T-helper 17 cell (primary cell): ENCODE measurements at places on chromosomes 13 and 19.

DNA sequence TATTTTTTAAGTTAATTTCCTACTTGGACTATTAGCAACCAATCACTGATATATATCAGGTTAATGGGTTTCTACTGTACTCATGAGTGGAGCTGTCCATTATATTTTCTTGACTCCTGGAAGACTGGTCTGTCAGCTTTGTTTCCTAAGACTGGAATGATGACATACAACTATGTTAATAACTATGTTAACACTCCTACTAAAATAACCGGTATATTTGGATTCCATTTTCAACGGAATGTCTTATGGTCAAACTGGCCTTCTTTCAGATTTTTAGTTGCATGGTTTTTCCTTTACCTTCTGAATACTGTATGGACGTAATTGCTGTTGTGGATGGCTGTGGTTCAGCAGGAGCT, 45.8 kb upstream of the GPI start:
- H3K27ac ChIP-seq, result no peak overlapping the region
- H3K27me3 ChIP-seq, result no peaks in the 10 kb centered on the region
- peaks cover 42% of the 10 kb centered on the region for H3K4me1 ChIP-seq
- H3K4me3 ChIP-seq, result no peak overlapping the region
- no peak for DNase-seq
- H3K36me3 ChIP-seq, result peaks cover 7% of the 10 kb centered on the region

DNA sequence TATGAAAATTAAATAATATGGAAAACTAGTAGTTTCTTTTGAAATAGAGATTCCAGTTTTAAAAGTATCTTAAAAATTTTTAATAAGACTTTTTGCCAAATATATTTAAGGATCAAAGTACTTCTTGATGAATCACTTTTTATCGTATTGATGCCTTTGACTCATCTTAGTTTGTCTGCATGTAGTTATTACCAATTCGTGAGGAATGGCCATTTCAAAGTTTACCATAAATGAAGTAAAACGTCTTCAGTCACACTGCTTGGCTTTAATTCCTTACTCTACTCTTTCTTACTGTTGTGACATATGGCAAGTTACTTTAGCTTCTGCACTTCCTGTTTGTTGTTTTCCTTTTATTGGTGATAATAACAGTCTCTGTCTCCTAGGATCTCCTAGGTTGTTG, 38.3 kb downstream of the NDFIP2 start:
- H3K4me3 ChIP-seq, result no peak overlapping the region
- H3K27ac ChIP-seq, result no peak overlapping the region

DNA sequence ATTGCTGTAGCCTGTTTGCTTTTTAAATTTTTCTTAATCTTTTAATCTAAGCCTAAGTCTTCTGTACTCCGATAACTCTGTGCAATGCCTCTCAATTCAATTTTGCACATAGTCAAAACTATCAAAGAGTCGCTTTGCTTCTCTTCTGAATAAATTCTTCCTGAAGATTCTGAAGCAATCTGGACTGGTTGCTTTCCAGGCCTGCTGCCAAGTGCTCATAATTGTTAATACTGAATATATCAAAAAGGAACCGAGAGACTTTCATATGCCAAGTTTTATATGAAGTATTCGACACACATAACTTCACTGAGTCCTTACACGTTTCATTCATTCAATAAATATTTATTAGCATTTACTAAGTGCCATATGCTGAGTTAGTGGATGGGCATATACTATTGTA, 91.3 kb downstream of the EDNRB start:
- H3K4me1 ChIP-seq, result no peaks in the 10 kb centered on the region
- H3K36me3 ChIP-seq, result no peaks in the 10 kb centered on the region
- no peak overlapping the region for H3K4me3 ChIP-seq
- H3K27me3 ChIP-seq, result peaks cover 9% of the 10 kb centered on the region
- DNase-seq, result no peak
- H3K27ac ChIP-seq, result no peak overlapping the region

- H3K27me3 ChIP-seq, result no peaks in the 10 kb centered on the region
- H3K27ac ChIP-seq, result no peak overlapping the region
- no peaks in the 10 kb centered on the region for H3K36me3 ChIP-seq
- H3K4me1 ChIP-seq, result no peaks in the 10 kb centered on the region
- H3K4me3 ChIP-seq, result no peak overlapping the region
- no peak for DNase-seq
Observed at GRCh38 chr13:66775196-66775595, 454.9 kb downstream of the PCDH9 start.

- peaks cover 46% of the 10 kb centered on the region for H3K4me1 ChIP-seq
- peaks cover 3% of the 10 kb centered on the region for H3K36me3 ChIP-seq
- H3K4me3 ChIP-seq, result peak overlapping the region; percentile 94
- peak overlapping the region; percentile 99 for H3K27ac ChIP-seq
- DNase-seq, result peak; percentile 47
Observed at GRCh38 chr13:46184277-46184699, 2.3 kb upstream of the LCP1 start.

GRCh38 chr13:47853236-47853635, 147.8 kb downstream of the SUCLA2 start:
- H3K36me3 ChIP-seq, result no peaks in the 10 kb centered on the region
- H3K4me1 ChIP-seq, result no peaks in the 10 kb centered on the region
- no peak for DNase-seq
- peaks cover 11% of the 10 kb centered on the region for H3K27me3 ChIP-seq

DNA sequence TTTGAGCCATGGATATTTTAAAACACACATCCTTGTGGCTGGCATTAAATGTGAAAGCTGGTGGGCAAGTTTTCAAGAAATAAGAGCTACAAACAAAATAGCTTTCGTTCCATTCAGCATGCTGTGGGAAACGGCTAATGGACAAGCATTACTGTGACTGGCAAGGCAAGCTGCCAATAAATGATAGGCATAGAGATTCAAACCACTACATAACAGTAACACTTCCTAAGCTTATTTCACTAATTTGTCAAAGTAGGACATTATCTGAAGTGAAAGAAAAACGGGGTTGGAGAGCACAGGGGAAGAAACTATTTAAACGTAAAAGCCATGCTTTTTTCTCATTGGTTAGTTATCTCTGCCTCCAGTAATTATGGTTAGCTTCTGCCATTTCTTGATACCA, 26.0 kb downstream of the OBI1 start:
- H3K27ac ChIP-seq, result no peak overlapping the region
- H3K4me1 ChIP-seq, result peaks cover 9% of the 10 kb centered on the region
- H3K4me3 ChIP-seq, result no peak overlapping the region
- DNase-seq, result no peak
- H3K36me3 ChIP-seq, result peaks cover 20% of the 10 kb centered on the region
- H3K27me3 ChIP-seq, result no peaks in the 10 kb centered on the region

DNA sequence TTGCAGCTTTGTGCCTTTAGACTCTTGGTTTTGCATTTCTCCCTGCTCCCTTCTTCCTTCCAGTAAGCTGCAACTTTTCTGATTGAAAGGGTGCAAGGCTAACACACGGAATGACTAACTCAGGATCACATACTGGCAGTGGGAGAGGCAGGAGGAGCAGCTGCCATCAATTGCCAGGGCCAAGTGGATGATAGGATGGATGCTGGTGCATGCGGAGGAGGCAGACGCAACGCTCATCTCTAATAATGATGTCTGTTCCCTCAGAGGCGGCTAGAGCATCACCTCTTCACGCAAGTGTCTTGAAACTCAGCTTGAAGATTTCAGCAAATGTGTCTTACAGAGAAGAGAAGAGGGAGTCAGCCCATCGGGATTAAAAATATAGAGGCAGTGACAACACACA, 49.5 kb upstream of the TPM4 start:
- no peak overlapping the region for H3K4me3 ChIP-seq
- DNase-seq, result no peak
- no peak overlapping the region for H3K27ac ChIP-seq
- H3K36me3 ChIP-seq, result no peaks in the 10 kb centered on the region

- peaks cover 17% of the 10 kb centered on the region for H3K4me1 ChIP-seq
- no peaks in the 10 kb centered on the region for H3K27me3 ChIP-seq
- peaks cover 7% of the 10 kb centered on the region for H3K36me3 ChIP-seq
- H3K4me3 ChIP-seq, result no peak overlapping the region
- DNase-seq, result no peak
- H3K27ac ChIP-seq, result no peak overlapping the region
Observed at GRCh38 chr19:49109569-49110233, 4.5 kb upstream of the LIN7B start.

GRCh38 chr19:13068085-13068846, 34.4 kb downstream of the LYL1 start:
- no peak overlapping the region for H3K4me3 ChIP-seq
- H3K4me1 ChIP-seq, result no peaks in the 10 kb centered on the region
- H3K36me3 ChIP-seq, result no peaks in the 10 kb centered on the region
- H3K27me3 ChIP-seq, result peaks cover 36% of the 10 kb centered on the region

GRCh38 chr13:91468301-91468700, 69.9 kb downstream of the GPC5 start:
- H3K4me3 ChIP-seq, result no peak overlapping the region
- H3K27ac ChIP-seq, result no peak overlapping the region
- no peaks in the 10 kb centered on the region for H3K36me3 ChIP-seq
- no peak for DNase-seq

- no peak overlapping the region for H3K27ac ChIP-seq
- H3K27me3 ChIP-seq, result peaks cover 52% of the 10 kb centered on the region
- peaks cover 2% of the 10 kb centered on the region for H3K4me1 ChIP-seq
- no peak overlapping the region for H3K4me3 ChIP-seq
Observed at GRCh38 chr13:112623051-112623711, 35.2 kb upstream of the TUBGCP3 start.

- H3K27ac ChIP-seq, result no peak overlapping the region
- H3K4me1 ChIP-seq, result peaks cover 4% of the 10 kb centered on the region
- no peaks in the 10 kb centered on the region for H3K36me3 ChIP-seq
Observed at GRCh38 chr19:31128291-31128690, 220.9 kb downstream of the TSHZ3 start.

- no peaks in the 10 kb centered on the region for H3K36me3 ChIP-seq
- H3K4me3 ChIP-seq, result no peak overlapping the region
- no peak for DNase-seq
Observed at GRCh38 chr19:30551271-30551670, 179.1 kb downstream of the ZNF536 start.

- H3K27me3 ChIP-seq, result peaks cover 6% of the 10 kb centered on the region
- H3K4me1 ChIP-seq, result no peaks in the 10 kb centered on the region
- no peak overlapping the region for H3K4me3 ChIP-seq
- no peaks in the 10 kb centered on the region for H3K36me3 ChIP-seq
- DNase-seq, result no peak
- no peak overlapping the region for H3K27ac ChIP-seq
Observed at GRCh38 chr13:31503626-31504025, 235.7 kb upstream of the RXFP2 start.

DNA sequence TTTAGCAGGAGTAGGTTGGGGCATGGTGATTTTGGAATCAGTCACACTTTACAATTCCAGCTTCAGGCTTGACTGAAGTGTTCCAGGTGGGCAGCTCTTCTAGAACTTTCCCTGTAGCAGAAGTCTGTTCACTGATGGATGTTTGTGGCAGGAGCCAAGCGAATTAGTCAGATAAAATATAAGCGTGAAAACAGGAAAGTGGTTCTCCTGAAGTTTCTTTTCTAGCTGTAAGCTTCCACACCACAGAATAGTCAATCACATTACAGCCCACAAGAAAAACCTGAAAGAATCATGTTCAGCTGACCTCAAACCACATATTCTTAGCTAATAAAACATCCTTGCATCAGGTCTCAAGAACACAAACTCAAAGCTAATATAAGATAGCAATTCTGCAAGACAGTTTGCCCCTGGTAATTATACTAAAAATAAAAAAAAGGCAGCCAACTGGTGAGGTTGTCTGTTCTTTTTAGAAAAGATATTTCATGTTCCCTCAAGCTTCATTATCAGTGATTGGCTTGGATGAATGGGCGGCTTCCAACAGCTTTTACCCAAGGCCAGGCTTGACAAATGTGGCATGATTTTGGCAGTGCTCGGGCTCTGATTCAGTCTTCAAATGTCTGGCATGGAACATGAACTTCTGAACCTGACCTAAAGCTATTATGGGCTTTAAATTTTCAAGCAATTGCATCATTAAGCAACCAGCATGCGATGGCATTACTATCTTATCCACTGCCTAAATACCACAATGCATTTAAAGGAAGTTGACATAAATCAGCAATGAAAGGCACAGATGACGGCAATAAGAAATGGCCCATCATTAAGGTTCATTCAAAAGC, 136.8 kb downstream of the DCLK1 start:
- no peaks in the 10 kb centered on the region for H3K27me3 ChIP-seq
- no peaks in the 10 kb centered on the region for H3K36me3 ChIP-seq
- H3K4me1 ChIP-seq, result no peaks in the 10 kb centered on the region
- DNase-seq, result no peak
- no peak overlapping the region for H3K27ac ChIP-seq

- no peak overlapping the region for H3K4me3 ChIP-seq
- H3K27me3 ChIP-seq, result peaks cover 33% of the 10 kb centered on the region
- H3K4me1 ChIP-seq, result peaks cover 11% of the 10 kb centered on the region
- no peak for DNase-seq
Observed at GRCh38 chr19:15154002-15154612, 46.7 kb downstream of the NOTCH3 start.

- no peak for DNase-seq
- peaks cover 51% of the 10 kb centered on the region for H3K27me3 ChIP-seq
- H3K27ac ChIP-seq, result no peak overlapping the region
- peaks cover 5% of the 10 kb centered on the region for H3K36me3 ChIP-seq
- no peak overlapping the region for H3K4me3 ChIP-seq
Observed at GRCh38 chr19:5360003-5360780, 19.6 kb upstream of the PTPRS start.

GRCh38 chr19:39970425-39970674, 615 bp upstream of the PSMC4 start:
- no peaks in the 10 kb centered on the region for H3K27me3 ChIP-seq
- H3K27ac ChIP-seq, result peak overlapping the region; percentile 100
- H3K4me1 ChIP-seq, result peaks cover 49% of the 10 kb centered on the region

GRCh38 chr13:65460136-65460535, 1770.0 kb downstream of the PCDH9 start:
- no peak overlapping the region for H3K4me3 ChIP-seq
- H3K36me3 ChIP-seq, result no peaks in the 10 kb centered on the region
- DNase-seq, result no peak
- H3K27ac ChIP-seq, result no peak overlapping the region

DNA sequence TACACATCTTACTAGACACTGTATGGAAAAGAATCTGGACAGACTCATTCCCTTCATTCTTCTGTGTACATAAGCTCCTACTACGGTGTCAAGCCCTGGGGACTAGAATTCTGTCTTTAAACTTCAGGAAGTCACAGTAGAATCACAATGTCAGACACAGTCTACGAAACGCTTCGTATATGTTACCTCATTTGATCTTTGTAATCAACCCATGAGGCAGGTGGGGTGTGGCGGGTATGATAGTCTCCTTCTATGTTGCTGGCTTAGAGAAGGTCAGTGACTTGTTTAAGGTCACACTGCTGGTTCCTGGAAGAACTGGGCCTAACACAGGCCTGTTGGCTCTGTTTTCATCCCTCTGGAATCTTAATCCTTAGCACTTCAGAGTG, 32.2 kb upstream of the TPT1 start:
- H3K4me1 ChIP-seq, result peaks cover 23% of the 10 kb centered on the region
- H3K27ac ChIP-seq, result peak overlapping the region; percentile 57
- H3K27me3 ChIP-seq, result no peaks in the 10 kb centered on the region
- H3K36me3 ChIP-seq, result peaks cover 2% of the 10 kb centered on the region

GRCh38 chr13:109272595-109273325, 513.6 kb downstream of the IRS2 start:
- no peak for DNase-seq
- no peak overlapping the region for H3K4me3 ChIP-seq
- no peak overlapping the region for H3K27ac ChIP-seq
- peaks cover 3% of the 10 kb centered on the region for H3K36me3 ChIP-seq

GRCh38 chr13:43195112-43195511, 171.7 kb downstream of the DNAJC15 start:
- no peak overlapping the region for H3K27ac ChIP-seq
- no peak for DNase-seq
- H3K4me3 ChIP-seq, result no peak overlapping the region
